ENCODE measurements at places on chromosomes 2 and 18.

- DNase-seq: no peak
These were observed 201.9 kb upstream of the SPRED2 start for GRCh38 chr2:65634304-65634703.

- no peak for DNase-seq
These were observed 3.7 kb downstream of the FAM98A start for GRCh38 chr2:33595385-33595784.

DNA sequence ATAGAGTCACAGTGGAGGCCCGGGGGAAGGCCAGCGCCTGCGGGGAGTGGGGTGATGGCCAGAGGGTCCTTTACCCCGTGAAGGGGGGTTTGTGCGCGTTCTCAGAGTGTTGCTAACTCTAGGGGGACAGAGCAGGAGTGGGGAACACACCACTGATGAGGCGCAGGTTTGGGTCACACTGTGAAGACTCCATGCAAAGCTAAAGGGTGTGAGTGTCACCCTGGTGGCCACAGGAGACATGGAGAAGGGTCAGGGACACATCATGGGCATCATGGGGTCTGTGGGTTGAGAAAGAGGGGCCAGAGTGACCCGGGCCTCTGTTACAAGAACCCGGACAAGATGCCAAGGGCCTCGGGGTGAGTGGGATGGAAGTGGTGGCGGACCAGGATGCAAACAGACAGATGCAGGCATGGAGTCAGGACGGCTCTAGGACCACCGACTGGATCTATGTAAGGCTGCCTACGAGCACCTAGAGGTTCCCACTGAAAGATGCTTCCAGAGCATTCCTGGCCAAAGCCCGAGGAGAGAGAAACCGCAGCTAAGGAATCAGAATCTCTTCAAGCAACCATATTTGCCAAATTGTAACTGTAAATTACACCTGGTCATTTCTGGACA lies 84.3 kb downstream of the PXDN start:
- DNase-seq: no peak

GRCh38 chr2:127546797-127547196 lies 11.3 kb downstream of the MYO7B start:
- DNase-seq: no peak

DNA sequence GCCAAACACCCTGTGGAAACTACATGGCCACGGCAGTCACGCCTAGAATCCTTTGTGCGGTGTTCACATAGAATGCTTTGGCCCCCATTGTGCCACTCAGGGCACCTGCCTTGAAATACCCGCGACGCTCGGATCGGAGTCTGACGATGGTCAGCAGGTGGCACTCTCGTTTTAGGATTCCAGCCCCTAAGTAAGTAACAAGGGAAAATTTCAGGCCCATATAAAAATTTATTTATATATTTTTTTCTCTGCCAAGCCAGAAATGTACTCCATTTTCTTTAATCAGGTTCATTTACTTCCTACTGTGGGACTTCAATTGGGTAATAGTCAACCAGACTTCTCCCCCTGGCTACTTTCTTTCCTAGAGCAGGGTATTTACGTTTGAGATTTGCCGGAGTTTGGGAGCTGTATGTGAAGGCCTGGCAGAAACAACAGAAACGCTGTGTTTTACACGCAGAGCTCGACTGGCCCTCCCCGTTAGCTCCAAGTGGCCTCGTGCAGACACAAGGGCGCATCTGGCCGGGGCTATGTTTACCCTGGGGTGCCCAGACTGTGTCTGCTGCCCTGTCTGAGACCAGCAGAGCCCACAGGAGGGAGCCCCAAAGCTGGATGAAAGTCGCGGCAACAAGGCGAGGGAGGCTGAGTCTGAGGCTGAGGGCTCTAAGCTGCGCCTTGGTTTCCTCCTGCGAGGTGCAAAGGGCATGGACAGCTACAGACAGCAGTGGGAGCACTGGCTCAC lies 41.6 kb downstream of the LRRC30 start:
- peak; percentile 17 for DNase-seq

DNA sequence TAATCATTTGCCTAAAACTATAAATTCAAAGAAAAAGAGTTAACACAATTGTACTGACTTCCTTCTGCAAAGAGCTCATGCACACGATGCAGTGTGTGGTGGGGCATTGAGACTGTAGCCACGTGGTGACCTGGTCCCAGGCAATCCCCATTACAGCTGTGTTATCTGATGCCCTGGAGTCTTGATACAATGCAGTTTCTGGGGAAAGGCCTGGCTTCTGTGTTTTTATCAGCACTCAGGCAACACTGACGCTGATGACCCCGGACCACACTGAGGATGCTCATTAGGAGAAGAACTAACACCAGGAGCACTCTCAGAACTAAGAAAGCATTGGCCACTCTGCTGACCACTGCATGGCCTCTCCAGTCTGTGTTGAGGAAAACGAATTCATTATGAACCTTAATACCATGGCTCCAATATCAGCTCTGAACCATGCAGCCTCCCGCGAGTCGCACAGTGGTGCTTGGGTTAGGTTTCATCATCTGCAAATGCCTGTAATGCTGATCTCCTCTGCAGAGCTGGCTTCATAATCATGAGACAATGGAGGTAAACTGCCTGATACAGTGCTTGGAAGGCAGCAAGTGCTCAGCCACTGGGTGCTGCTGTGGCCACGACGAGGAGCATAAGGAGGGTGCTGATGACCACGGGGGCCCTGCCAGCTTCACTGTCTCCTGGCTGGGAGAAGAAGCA lies 218.5 kb downstream of the MYT1L start:
- DNase-seq: no peak

GRCh38 chr2:240172071-240172895 lies 31.8 kb upstream of the OTOS start:
- no peak for DNase-seq

DNA sequence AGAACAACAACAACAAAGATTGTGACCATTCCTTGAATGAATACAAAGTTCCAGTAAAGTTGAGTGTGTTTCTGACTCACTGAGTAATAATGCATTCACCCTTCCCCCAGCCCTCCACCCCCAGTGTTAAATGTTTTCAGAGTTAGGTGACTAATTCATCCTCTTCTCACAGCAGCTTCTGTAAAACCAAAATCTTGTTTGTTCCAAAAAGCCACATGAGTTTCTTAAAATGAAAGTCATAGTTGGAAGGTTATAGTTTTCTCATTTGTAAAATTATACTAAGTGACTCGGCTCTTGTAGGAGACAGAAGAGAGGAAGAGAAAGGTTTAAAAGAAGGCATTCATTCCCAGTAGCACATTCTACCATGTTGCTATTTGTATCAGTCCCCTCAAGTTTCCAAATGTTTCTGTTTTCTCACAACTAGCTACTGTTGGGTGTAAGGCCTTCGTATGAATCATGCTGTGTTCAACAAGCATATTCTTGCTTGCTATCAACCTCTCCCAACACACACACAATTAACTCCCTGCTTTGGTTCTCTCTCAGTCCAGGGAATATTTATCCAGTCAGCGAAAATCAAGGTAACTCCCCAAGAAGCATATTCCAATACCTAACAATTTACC lies 75.3 kb downstream of the MBD2 start:
- DNase-seq: peak; percentile 97

DNA sequence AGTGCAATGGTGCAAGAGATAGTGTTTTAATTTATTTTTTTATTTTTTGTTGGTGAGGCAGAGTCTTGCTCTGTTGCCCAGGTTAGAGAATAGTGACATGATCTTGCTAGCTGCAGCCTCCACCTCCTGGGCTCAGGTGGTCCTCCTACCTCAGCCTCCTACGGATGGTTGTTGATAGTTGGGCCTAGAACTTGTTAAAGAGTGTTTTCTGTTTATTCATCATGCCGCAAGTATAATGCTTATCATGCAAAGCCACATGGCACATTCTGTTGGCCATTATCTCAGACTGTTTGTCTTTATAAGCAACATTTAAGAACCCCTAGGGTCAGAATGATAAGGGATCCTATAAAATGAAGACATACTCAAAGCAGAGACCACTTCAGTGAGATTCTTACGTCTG lies 1.7 kb downstream of the UGGT1 start:
- DNase-seq: no peak

DNA sequence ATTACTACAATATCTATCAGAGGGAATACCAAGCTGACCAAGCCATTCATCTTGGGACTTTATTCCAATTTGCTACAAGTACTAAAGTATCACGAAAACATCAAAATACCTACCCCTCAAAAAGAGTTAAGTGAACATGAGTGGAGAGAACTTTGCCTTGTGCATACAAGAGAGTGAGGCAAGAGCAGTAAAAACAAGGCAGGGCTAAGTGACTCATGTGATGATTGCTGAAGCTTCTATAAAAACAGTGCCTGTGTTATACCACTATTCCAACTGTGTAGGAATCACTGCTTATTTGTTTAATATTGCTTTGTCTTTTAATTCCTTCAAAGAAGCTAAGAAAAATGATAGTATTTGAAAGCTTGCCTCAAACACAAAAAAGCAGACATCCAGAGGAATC lies 61.2 kb downstream of the FARSB start:
- peak; percentile 61 for DNase-seq

GRCh38 chr2:119486886-119487285 lies 37.4 kb downstream of the SCTR start:
- DNase-seq: peak; percentile 71

DNA sequence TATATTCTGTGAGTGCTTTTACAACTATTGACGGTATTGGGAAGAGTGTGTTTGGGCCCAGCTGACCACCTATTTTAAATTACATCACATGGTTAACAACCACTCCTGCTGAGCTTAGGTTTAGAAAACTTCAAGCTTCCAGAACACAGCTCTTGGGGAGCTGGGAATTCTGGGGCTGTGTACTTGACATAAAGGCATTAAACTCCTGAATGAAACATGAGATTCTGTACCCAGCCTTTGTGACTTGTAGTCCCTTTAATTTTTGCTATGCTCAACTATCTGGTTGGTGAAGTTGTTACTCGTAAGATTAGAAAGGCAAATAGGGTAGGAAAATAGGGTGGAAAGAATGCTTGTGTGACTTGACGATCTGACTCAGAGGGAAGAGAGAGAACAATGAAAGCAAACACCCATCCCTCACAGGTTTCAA lies 66.9 kb downstream of the LTBP1 start:
- DNase-seq: peak; percentile 31

DNA sequence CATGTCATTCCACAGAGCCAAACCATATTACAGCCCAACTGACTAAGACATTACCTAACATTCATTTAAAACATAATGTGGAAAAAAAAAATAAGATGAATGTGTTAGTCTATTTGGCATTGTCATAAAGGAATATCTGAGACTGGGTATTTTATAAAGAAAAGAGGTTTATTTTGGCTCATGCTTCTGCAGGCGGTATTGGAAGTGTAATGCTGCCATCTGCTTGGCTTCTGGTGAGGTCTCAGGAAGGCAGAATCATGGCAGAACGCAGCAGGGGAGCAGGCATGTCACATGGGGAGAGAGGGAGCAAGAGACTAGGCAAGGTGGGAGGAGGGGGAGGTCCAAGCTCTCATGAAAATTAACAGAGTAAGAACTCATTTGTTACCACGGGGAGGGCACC lies 504.8 kb upstream of the LRATD1 start:
- DNase-seq: no peak

GRCh38 chr18:5530629-5531178 lies 13.1 kb downstream of the EPB41L3 start:
- no peak for DNase-seq

GRCh38 chr2:26347286-26347865 lies 787 bp upstream of the ADGRF3 start:
- DNase-seq: no peak

DNA sequence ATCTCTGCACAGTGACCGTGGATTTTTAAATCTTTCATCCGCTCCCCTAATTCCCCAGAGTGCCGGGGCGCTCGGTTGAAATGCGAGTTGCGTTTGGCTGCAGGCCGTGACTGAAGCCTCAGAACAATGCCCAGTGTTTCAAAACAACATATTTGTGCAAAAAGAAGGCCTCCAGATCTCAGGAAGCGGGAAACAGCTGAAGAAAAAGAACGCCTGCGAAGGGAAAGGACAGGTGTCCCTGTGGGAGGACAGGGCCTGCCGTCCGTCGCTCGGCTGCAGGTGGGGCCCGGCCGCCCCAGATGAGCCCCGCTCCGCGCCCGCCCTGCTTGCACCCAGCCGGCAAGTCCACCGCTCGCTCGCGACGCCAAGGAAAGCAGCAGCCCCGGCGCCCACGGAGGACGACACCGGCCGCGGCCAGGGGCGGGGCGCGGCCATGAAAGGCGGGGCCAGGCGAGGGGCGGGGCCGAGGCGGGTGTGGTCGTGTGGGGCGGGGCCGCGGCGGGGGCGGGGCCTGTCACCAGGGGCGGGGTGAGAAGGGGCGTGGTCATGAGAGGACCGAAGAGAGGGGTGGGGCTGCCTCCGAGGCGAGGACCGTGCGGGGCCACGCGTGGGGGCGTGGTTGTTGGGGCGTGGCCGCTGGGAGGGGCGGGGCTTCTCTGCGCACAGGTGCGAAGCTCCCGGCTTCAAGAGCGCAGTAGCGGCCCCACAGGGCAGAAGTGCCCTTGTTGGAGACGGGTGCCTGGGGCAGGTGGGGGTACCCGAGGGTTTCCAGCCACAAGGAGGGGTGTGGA lies 17.6 kb upstream of the BOK start:
- peak; percentile 59 for DNase-seq

- no peak for DNase-seq
These were observed 73.1 kb downstream of the FTCDNL1 start for GRCh38 chr2:199777916-199778315.

DNA sequence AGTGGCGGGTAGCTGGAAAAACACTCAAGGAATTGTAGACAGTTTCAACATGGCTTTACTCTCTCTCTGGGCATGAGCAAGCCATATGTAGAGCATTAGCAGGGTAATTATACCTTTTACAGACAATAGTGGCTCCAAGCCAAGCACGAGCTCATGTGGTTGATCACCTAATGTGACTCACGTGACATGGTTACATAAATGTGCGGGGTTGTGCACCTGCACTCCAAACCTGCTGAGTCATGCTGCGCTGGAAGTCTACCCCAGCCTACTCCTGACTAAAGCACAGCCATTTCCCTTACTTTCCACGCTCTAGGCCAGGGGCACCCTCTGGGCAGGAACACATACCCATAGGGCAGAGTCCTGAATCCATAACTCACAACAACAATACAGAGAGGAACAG lies 232.8 kb downstream of the MBD5 start:
- DNase-seq: peak; percentile 35

DNA sequence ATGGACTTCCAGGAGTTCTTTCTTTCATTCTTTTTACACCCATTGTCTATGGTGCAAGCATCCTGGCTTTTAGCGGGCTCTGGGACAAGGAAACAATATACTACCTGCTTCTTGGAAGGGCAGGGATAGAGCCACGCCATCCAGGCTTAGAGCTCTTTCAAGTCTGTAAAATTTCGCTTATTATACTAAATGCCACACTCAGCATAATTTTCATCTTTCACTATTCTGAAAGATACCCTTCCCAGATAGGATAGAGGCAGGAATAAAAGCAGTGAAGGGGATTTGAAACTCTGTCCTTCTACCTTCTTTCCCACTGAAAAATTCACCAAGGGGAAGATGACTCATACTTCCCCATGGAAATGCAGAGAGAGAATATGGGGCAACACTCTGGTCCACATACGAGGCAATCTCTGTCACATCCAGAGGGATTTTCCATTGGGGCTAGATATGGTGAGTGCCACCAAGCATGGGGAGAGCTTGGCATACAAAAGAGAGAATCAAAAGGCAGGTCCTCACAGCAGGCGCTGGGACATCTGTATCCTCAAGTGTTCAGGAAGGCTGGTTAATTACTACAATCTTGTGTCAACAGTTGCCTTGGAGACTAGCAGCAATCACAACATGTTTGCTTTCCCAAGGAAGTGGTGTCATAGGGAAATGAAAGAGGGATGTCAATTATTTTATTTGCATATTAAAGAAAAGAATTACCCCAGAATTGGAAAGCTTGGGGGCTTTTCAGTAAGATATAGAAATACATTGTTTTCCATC lies 127.6 kb downstream of the TDRD15 start:
- DNase-seq: no peak
